Breast epithelium (tissue), 4 donors: ENCODE measurements at places on chromosomes 12 and 14. TPM values are rescaled to one million over a fixed set of nuclear protein-coding genes. Genes with fewer than 3 reads are reported as not detected.

GRCh38 chr14:50122291-50122690 lies 5.9 kb upstream of the VCPKMT start:
- DNase-seq: no peak

- DNase-seq: peak; percentile 62
These were observed 3.4 kb downstream of the TAMALIN start for GRCh38 chr12:52010152-52010622.

- DNase-seq: no peak
These were observed 3.4 kb downstream of the CYP46A1 start for GRCh38 chr14:99687284-99688209.

DNA sequence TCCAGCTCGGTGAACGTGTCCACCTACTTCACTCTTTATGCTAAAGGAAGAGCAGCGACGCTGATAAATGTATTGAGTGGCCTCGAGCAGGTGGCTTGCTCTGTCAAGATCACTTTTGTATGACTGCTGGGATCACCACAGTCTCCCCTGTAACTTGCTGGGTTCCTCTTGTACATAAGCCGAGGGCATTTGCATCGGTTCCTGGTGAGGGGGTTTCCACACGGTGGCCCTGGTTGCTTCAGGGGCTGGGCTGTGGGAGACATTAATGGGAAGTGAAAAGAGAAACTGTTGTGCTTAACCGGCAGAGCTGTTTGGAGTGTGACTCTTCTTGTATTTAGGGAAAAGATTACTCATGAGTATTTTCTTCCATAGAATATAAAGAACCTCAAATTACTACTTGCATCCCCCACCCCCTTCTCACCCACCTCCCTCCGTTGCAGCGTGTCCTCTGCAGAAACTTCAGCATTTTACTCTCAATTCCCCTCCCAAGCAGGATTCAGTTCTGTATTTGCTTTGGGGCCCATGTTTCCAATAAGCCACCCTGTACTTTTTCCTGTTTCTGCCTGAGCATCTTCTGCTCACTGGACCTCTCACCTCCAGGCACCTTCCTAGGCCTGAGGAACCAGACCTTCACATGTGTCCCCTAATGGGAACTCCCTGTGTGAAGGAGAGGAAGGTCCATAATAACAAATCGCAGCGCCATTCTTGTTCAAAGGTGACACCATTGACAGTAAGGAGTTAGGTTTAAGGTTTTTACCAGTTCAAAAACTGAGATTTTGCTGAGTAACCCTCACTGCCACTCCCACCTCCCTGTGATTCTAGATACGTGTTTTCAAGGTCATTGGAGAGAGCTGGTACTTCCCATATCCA lies 187.0 kb downstream of the ETV6 start:
- DNase-seq: no peak

DNA sequence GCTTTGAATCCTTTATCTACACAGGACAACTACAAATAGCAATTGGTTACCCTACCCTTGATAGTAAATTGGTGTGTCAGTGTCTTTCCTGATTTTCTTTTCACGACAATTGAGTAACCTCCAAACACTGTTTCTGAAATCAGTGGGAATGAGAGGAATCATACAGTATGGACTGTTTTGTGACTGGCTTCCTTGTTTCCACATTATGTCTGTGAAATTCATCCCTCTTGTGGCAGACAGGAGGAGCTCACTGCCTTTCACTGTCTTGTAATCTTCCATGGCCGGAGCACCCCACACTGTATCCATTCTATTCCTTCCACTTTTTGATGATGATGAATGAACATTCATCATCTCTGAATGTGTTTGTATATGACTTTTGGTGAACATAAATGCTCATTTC lies 164.0 kb upstream of the PZP start:
- no peak for DNase-seq

Gene CDK17
- 113 TPM for total RNA-seq

Gene DEGS2
- total RNA-seq: 10.2 TPM
